ENCODE measurements at places on chromosomes 7 and 10. TPM values are rescaled to one million over a fixed set of nuclear protein-coding genes. Genes with fewer than 3 reads are reported as not detected.

Gene NUDT13
- 2.4 TPM for polyA plus RNA-seq

Gene CYP2C19
- not detected for polyA plus RNA-seq

Gene CDH23
- 19.5 TPM for polyA plus RNA-seq

Gene LIPF
- polyA plus RNA-seq = not detected

Gene METTL27
- polyA plus RNA-seq = 5.6 TPM
